Hippocampal formation (tissue), 2 donors: ENCODE measurements at places on chromosomes 16 and 17.
A peak's percentile ranks its signal among the peaks of the same experiment; 100 is the strongest.

- DNase-seq: no peak
These were observed 102.0 kb downstream of the RMI2 start for GRCh38 chr16:11447272-11447671.

DNA sequence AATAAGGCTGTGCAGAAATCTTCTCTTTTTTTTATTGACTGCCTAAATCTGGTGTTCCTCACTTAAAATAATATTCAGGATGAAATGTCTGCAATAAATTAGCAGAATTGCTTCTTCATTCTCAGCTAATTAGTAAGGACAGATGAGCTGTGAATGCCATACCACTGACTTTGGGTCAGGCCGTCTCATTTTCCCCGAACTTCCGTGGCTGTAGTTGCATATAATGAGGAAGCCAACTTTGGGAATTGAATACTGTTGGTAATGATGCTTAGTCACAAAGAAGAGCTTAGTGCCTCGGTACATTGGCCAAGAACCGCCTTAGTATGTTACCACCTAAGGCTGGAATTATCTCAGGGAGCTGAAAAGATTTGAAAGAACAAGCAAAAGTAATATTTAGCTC is 47.6 kb downstream of the NUP93 start:
- DNase-seq: no peak

GRCh38 chr16:83878838-83879237 is 20.1 kb upstream of the MLYCD start:
- DNase-seq: peak; percentile 8

DNA sequence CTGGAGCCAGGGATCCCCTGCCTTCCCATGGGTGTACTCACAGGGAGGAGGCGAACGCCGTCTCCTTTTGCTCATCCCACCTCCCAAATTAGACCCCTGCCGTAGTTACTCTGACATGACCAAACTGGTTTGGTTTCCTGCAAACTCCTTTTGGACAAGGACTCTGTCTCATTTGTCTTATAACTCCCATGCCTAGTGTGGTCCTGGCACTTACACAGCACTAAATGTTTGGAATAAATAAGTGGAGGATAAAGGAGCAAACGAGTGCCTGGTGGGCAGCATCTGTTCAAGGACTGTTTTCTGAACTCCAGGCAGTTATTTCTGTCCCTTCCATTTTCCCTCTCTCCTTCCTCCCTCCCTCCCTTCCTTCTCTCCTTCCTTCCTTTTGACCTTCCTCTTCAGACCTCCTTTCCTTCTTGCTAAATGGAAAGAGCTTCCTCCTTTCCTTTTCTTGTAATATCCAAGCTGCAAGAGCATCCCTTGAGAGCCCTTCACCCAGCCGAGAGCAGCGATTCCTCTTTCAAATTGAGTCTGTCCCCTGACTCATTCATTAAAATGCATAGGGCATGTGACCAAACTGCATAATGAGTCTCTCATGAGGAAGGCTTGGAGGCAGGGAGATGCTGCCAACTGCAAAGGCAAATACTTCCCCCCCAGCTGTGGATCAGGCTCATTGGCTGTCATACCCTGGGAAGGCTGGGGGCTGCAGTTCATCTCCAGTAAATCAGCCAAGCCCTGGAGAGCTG is 36.8 kb downstream of the CHD9 start:
- peak; percentile 77 for DNase-seq

DNA sequence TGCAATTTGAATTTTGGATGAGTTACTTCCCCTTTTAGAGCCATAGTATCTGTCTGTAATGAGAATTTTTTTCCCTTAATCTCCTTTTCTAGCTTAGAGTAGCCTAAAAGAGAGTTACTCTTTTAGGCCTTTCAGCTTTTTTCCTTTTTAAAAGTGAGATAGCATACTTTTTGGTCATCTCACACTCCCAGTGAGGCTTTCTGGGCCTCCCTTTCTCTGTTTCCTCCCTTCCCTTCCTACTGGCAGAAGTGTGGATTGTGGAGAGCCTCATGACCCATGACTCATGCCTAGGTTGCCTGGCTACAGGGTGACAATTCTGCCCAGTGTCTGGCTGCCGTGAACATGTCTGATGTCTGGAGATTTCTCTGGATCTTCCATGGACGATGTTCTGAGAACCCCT is 15.2 kb downstream of the KRT23 start:
- DNase-seq: peak; percentile 25

DNA sequence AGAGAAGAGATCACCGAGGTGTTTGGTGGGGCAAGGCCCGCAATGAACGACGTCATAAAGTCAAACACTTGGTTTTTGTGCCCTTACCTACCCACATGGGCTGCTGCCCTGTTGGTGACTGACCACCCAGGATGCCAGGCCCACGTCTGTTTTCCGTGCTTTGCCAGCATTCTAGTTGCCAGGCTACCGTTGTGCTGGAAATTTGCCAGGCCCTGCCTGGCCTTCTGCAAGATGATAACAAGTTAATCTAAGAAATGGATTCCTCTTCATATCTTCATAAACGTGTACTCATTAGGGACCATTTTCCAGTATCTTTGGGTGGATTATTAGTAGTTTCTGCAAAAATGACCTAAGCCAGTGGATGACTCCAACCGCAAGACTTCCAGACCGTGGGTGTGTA is 35.4 kb downstream of the SLC6A4 start:
- no peak for DNase-seq

- DNase-seq: no peak
These were observed 290.5 kb downstream of the CPPED1 start for GRCh38 chr16:12513076-12513790.

- no peak for DNase-seq
These were observed 3.5 kb downstream of the ZFPM1 start for GRCh38 chr16:88456356-88457292.

DNA sequence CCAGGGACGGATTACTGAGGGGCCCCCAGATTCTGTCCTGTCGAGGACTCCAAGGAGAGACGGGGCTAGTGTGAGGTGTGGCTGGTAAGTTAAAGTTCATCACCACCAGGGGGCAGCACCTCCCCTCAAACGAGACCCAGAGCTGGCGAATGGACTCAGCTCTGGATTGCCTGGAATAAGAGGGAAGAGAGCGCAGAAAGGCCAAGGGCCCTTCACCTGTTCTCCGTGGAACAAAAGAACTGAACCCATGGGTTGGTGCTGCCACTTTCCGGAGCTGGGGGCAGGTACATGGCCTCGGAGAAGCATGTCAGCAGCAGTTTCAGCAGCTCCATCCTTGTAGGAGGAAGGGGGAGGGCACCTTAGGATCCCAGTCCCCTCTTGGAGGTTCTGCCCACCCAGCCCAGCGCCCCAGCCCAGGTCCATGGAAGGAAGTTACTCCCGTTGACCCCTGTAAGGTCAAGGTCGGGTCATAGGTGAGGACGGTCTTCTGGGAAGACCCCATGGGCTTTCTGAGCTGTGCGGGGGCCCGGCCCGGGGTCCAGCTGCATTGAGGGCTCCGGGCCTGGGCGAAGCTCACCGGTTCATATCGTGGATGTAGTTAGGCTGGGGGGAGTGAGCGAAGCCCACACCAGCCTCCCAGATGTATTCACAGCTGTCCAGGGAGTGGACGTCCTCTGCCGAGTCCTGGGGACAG is 10.8 kb downstream of the HID1 start:
- peak; percentile 80 for DNase-seq

DNA sequence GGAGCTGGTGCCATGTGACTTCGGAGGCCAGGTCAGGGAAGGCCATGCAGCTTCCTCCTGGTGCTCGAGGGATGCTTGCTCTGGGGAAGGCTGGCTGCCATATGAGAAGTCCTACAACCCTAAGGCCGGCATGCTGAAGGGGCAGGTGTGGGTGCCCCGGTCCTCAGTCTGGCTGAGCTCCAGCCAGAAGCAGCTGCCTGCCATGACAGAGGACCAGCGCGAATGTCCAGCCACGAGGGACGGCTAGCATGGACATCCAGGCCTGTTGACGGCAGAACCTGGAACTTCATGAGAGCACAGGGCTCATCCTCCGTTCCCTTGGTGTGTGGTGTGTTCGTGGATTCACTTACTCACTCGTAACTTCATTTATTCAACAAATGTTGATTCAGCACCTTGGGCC is 140.6 kb downstream of the IRF8 start:
- DNase-seq: no peak

- DNase-seq: no peak
These were observed 32.0 kb downstream of the SLC6A4 start for GRCh38 chr17:30203471-30203981.

- DNase-seq: no peak
These were observed 610 bp downstream of the RFNG start for GRCh38 chr17:82050761-82051641.

DNA sequence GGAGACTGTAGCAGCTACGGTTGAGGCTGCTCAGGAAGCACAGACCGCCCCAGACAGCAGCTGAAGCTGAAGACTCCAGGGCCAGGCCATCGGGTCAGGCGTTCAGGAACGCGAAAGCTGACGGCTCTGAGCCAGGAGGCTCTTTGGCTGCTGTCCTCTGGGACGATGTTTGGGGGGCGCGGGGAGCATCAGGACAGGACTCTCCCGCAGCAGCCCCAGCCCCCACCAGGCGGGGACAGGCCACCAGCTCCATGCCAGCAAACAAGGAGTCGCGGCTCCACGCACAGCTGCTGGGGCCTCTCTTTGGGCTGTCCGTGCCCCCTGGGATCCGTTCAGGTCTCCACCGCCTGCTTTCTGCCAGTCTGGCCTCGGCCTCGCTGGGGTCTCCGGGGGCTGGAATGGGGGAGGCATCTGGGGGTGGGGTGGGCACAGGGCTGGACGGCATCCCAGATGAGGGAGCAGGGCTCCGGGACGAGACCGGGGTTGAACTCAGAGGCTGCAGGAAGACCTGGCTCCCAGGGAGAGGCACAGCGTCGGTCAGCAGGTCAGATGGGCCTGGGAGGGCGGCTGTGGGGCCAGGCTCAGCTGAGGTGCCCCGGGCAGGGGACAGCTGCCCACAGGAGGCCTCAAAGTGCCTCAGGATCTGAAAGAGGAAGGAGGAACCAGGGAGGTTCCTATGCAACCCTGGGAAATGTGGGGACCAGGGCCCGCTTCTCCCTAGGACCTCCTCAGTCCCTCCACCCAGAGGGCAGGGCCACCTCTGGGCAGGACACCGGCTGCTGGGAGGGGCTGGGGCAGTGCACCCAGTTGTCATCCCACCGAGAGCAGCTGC is 6.3 kb upstream of the CEP131 start:
- DNase-seq: no peak

DNA sequence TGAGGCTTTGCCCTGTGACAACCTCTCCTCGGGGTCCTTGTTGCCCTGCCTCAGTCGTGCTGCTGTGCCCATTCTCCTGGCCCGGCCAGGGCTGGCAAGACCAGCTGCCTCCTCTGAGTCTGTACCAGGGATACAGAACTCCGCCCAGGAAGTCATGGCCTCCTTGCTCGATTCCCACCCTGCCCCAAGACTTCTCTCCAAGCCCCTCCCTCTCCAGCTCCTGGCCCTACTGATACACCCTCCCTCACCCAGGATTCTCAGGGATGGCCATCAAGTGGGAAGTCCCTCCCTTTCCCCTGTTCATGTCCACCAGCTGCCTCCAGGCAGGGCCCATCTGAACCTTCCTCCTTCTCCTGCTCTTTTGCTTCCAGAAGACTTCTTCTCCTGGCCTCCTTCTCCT is 11.2 kb upstream of the TMEM208 start:
- no peak for DNase-seq

DNA sequence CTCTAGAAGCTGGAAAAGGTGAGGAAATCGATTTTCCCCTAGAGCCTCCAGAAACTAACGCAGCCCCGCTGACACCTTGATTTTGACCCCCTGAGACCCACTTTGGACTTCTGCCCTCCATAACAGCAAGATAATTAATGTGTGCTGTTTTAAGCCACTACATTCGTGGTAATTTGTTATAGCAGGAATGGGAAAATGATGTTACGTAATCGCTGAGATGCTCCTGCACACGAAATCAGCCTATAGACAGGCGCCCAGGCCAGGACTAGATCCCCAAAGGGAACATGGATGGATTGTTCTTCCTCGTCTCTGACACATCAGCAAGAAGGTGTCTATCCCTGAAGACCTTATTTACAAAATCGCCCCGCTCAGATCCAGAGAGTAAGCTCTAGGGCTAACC is 1.4 kb upstream of the MYOCD start:
- no peak for DNase-seq

DNA sequence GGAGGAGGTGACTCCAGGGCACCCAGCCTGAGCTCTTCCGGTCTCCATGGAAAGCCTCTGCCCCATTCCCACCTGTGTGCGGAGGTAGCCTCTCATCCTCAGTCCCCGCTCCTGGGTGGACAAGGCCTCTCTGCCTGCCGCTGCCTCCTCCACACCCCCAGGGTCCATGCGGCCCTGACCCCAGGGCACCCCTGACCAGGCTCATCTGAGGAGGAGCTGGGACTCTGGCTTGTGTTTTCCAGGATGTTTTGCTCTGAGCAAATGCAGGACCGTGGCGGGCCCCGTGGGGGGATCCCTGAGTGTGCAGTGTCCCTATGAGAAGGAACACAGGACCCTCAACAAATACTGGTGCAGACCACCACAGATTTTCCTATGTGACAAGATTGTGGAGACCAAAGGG is 6.9 kb downstream of the CD300A start:
- DNase-seq: no peak

DNA sequence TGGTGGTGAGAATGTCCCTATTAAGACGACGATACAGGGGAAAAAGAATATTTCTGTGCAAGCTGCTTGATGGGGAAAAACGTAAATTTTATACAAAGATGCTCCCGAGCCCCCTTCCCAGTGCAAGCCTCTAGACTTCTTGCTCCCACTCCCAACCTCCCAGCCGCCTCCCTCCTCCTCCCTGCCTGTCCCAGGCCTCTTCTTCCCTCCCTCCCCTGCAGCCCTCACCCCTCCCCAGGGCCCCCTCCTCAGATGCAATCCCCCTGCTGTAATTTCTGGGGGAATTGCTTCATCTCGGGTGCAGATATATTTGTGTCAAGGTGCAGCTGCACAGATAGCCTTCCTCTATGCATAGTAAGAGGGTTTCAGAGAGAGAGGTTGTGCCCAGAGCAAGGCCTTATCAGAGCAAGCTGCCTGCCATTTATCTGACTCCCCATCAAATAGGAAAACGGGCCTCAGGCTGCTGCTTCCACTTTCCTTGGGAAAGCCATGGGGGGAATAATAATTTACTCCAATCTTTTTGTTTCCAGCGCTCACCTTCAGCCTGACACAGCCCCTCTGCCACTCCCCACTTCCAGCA is 47.4 kb upstream of the LHX1 start:
- DNase-seq: no peak

DNA sequence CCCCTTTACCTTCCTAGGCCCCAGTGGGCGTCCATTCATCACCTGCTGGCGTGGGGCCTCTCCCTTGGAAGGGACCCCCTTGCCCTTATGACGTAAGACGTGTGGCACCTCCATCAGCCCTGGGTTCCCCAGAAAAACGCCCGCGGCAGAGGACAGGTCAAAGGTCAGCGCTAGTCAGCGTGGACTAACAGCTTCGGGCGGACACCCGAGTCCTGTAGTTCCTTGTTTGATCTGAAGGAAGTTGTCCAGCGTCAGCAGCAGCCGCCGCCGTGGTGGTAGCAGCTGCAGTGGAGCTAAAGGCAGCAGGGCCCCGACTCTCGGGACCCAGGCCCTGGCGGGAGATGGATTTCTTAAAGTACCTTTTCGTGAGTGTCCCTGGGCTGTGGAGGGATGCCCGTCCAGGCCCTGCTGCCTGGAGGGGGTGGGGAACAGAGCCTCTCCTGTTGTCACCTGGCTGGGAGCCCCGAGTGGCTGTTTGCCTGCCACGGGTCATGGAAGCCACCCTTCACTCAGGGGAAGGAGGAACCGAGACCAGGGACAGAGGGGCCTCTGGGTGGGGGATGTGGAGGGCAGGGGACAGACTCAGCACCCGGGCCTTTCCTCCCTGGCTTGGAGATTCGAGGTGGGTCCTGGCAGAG is 123.6 kb downstream of the OR1D5 start:
- no peak for DNase-seq

GRCh38 chr16:83720213-83720612 is 87.6 kb upstream of the HSBP1 start:
- DNase-seq: no peak

GRCh38 chr17:70947636-70948565 is 778.6 kb downstream of the KCNJ2 start:
- no peak for DNase-seq
